ENCODE measurements at places on chromosomes 4 and X.

DNA sequence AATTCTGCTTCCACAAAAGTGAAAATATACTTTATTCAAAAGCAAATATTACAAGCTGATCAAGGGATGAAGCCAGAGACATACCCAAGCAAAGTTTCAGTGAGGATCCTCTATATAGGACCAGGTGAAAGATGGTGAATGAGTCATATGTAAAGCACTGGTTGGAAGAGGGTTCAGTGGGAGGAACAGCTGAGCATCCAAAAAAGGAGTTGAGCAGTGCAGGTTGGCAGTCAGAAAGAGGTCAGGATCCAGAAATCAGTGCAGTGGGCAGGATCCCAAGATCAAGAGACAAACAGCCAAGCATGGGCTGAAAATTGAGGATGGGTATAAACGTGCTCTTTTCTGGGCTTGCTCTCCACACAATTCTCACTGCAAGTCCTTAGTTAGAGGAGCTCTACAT is 30.3 kb downstream of the OTC start:
- no peaks in the 10 kb centered on the region for H3K36me3 ChIP-seq
- no peaks in the 10 kb centered on the region for H3K4me1 ChIP-seq
- no peak for DNase-seq

- H3K27me3 ChIP-seq, result no peaks in the 10 kb centered on the region
- H3K4me3 ChIP-seq, result no peak overlapping the region
- no peak for DNase-seq
- H3K36me3 ChIP-seq, result no peaks in the 10 kb centered on the region
These were observed 432.9 kb downstream of the GRXCR1 start for GRCh38 chr4:43325220-43325967.

DNA sequence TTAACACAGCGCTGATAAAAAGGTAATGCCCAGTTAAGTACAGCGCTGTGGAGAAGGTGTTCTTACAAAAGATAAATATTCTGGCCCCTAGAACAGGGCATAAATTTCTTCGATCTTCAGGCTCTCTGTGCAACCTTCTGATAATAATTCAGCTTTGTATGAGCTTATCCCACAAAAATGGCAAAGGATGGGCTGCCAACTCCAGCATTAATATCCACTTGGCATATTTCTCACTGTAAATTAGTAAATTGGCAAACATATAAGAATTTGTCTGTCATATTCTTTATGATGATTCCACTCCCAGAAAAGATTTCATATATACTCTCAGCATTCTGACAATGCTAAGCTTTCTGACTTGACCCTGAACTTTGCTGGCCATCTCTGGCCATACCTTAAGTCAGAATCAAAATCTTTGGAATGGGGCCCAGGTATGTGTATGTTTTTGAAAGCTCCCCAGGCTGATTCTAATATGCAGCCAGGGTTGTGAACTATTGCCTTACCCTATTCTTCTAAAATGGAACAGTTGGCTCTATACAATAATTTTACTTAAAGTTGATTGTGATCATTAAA is 134.8 kb downstream of the FRYL start:
- no peak for DNase-seq
- peaks cover 4% of the 10 kb centered on the region for H3K36me3 ChIP-seq
- peaks cover under 1% of the 10 kb centered on the region for H3K4me1 ChIP-seq
- H3K27me3 ChIP-seq, result no peaks in the 10 kb centered on the region

GRCh38 chrX:111876646-111877045 is 665 bp downstream of the TRPC5OS start:
- H3K27me3 ChIP-seq, result peaks cover 3% of the 10 kb centered on the region
- no peak overlapping the region for H3K27ac ChIP-seq
- no peak for DNase-seq
- no peaks in the 10 kb centered on the region for H3K36me3 ChIP-seq

DNA sequence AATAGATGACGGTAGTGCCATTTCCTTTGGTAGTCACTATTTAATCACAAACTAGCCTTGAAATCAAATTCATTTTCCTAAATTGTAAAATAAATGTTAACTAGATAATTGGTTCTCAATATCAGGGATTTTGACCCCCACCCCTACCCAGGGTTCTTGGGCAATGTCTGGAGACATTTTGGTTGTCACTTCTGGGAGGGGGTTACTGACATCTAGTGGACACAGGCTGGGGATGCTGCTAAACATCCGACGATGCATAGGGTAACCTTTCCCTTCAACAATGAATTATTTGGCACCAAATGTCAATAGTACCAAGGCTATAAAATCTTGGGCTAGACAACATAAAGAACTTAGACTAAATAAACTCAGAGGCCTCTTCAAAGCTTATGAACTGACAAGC is 285.8 kb upstream of the TRPC5 start:
- H3K36me3 ChIP-seq, result no peaks in the 10 kb centered on the region
- no peaks in the 10 kb centered on the region for H3K27me3 ChIP-seq
- H3K4me3 ChIP-seq, result no peak overlapping the region
- H3K4me1 ChIP-seq, result no peaks in the 10 kb centered on the region
- no peak for DNase-seq

- H3K36me3 ChIP-seq, result no peaks in the 10 kb centered on the region
- no peak overlapping the region for H3K4me3 ChIP-seq
- H3K27ac ChIP-seq, result no peak overlapping the region
- H3K4me1 ChIP-seq, result no peaks in the 10 kb centered on the region
These were observed 10.2 kb downstream of the DUSP9 start for GRCh38 chrX:153657161-153657560.

DNA sequence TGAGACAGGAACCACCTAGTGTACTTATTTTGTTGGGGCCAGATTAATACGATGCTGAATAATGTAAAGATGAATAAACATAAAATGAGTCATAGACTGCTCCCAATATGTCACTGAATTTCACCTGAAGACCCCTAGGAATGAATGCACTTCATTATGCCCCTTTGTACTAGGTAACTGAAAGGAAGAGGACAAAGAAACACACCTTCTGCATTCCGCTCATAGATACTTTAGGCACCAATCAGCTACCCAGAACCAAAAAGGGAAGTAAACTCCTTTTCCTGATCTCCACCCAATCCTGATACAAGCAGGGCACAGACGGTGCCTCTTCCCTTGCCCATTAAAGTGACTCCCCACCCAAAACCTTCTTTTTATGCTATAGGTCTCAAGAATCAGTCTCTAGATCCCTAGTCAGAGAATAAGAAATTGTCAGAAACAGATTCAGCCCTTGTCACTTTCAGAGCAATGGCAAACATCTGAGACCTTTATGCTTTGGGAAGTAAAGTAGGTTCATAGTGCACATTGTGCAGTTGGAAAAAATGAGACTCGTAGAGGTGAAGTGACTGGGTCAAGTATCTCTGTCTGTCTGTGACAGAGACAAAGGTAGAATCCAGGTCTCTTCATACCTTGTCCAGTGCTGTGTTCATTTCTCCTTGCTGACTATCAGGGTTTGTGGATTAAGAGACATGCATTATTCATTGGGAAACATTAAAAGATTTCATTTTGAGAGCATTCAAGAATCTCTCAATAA is 2.3 kb downstream of the GPR174 start:
- peak overlapping the region; percentile 87 for H3K4me3 ChIP-seq
- DNase-seq, result no peak
- H3K27ac ChIP-seq, result peak overlapping the region; percentile 91
- peaks cover 32% of the 10 kb centered on the region for H3K4me1 ChIP-seq
- peaks cover 14% of the 10 kb centered on the region for H3K36me3 ChIP-seq

- peaks cover 47% of the 10 kb centered on the region for H3K4me1 ChIP-seq
- peak overlapping the region; percentile 80 for H3K4me3 ChIP-seq
- H3K27me3 ChIP-seq, result no peaks in the 10 kb centered on the region
These were observed 46.5 kb downstream of the HADH start for GRCh38 chr4:108036213-108036612.

DNA sequence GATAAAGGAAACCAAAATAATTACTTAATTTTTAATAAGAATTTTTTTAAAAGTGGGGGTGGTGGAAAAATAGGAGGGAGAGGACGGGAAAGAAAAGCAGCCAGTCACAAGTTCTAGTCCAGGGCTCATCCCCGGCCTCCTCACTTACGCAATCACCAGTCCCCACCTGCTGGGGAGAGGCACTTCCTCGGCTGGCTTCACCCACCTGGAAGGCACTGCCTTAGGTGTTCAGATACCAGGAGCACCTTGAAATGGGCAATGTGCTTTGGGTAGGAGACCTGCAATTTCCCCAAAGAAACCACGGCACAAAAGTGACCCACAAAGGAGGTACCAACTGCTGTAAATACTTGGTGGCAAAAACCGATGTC is 23.8 kb downstream of the AFAP1 start:
- peaks cover 4% of the 10 kb centered on the region for H3K36me3 ChIP-seq
- H3K4me1 ChIP-seq, result peaks cover 7% of the 10 kb centered on the region
- no peak for DNase-seq
- H3K4me3 ChIP-seq, result no peak overlapping the region
- H3K27me3 ChIP-seq, result no peaks in the 10 kb centered on the region
- no peak overlapping the region for H3K27ac ChIP-seq

GRCh38 chrX:30822764-30823163 is 66.3 kb downstream of the TAB3 start:
- H3K27me3 ChIP-seq, result peaks cover 1% of the 10 kb centered on the region
- DNase-seq, result no peak
- H3K36me3 ChIP-seq, result no peaks in the 10 kb centered on the region
- H3K4me1 ChIP-seq, result peaks cover 24% of the 10 kb centered on the region
- H3K27ac ChIP-seq, result no peak overlapping the region

DNA sequence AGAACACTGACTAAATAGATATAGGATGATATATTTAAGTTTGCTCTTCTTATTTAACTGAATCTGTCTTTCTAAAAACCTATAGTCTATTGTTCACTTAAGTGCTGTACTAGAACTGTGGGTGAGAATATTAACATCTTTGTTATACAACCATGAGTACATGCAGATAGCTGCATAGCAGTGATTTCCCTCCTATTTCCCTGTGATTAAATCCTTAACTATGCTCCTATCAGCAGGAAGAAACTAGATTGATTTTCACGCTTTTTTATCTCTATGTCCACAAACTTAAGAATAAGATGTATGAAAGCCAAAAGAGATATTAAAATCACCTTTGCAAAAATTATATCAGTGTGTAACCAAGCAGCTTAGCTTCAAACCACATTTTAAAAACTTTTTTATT is 11.3 kb upstream of the UGT2A3 start:
- no peak overlapping the region for H3K4me3 ChIP-seq
- H3K27ac ChIP-seq, result no peak overlapping the region
